ENCODE measurements at places on chromosomes 5 and 9. TPM values are rescaled to one million over a fixed set of nuclear protein-coding genes. Genes with fewer than 3 reads are reported as not detected.

GRCh38 chr5:87916320-87916719 lies 352.3 kb downstream of the TMEM161B start:
- H3K36me3 ChIP-seq, result no peaks in the 10 kb centered on the region
- no peak overlapping the region for H3K4me3 ChIP-seq
- no peaks in the 10 kb centered on the region for H3K4me1 ChIP-seq
- DNase-seq, result no peak
- no peaks in the 10 kb centered on the region for H3K27me3 ChIP-seq

DNA sequence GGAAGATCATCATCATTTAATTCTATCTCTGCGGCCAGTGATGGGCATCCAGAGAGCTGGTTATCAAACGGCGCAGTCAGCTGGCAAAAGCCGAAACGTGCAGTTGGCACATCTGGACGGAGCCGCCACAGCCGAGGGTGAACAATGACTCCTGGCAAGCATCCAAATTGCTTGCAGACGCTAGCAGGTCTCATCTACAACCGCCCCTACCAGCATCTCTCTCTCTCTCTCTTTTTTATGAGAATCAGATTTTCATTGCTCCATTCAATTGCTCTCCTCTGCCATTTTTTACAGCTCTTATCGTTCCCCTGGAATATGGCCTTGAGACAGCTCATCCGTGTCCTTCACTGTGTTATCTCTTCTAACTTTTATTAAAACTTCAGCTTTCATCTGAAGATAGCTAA lies 165.2 kb downstream of the MAPKAP1 start:
- H3K27ac ChIP-seq, result no peak overlapping the region
- H3K4me3 ChIP-seq, result no peak overlapping the region
- DNase-seq, result no peak
- peaks cover 2% of the 10 kb centered on the region for H3K4me1 ChIP-seq

Gene TRAF1
- total RNA-seq, result 124 TPM

Gene AQP7
- 0.36 TPM for total RNA-seq

DNA sequence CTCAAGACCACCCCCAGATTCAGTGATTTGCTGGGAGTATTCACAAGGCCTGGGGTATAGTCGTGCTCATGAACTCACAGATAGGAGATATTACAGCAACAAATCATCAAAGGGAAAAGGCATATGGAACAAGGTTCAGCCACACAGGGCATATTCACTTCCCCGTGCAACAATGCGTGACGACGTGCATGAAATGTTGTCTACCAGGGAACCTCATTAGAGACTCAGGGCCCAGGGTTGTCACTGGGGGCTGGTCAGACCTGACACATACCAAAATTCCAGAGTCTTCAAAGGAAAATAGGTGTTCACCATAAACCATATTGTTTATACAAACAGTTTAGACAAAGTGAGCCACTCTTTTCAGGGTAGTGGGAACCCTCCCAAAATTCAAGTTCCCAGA lies 212.4 kb downstream of the RFK start:
- H3K4me3 ChIP-seq, result no peak overlapping the region
- no peak for DNase-seq
- no peaks in the 10 kb centered on the region for H3K27me3 ChIP-seq
- H3K36me3 ChIP-seq, result peaks cover 16% of the 10 kb centered on the region
- H3K4me1 ChIP-seq, result peaks cover 7% of the 10 kb centered on the region
- H3K27ac ChIP-seq, result no peak overlapping the region

- H3K27me3 ChIP-seq, result no peaks in the 10 kb centered on the region
- no peaks in the 10 kb centered on the region for H3K4me1 ChIP-seq
- no peak overlapping the region for H3K27ac ChIP-seq
- H3K4me3 ChIP-seq, result no peak overlapping the region
These were observed 53.7 kb upstream of the IFNK start for GRCh38 chr9:27470291-27470856.

- no peak overlapping the region for H3K4me3 ChIP-seq
- DNase-seq, result no peak
- peaks cover 7% of the 10 kb centered on the region for H3K4me1 ChIP-seq
- peaks cover 28% of the 10 kb centered on the region for H3K36me3 ChIP-seq
- peak overlapping the region; percentile 25 for H3K27ac ChIP-seq
- H3K27me3 ChIP-seq, result no peaks in the 10 kb centered on the region
These were observed 51.1 kb downstream of the STARD4 start for GRCh38 chr5:111461255-111461671.

Gene RASGRF2
- total RNA-seq, result 7.6 TPM

DNA sequence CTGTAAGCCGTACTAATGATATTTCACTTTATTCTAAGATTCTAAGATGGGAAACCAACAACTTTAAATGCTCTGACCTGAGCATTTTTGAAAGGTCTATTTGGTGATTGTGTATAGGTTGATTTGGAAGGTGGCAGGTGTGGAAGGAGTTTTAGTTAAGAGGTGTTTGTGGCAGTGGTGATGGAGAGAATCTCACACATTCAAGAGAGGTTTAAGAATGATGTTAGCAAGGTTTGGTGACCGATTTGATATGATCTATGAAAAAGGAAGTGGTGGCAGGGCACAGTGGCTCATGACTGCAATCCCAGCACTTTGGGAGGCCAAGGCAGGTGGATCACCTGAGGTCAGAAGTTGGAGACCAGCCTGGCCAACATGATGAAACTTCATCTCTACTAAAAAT lies 319.2 kb upstream of the CD180 start:
- H3K4me3 ChIP-seq, result no peak overlapping the region
- no peak overlapping the region for H3K27ac ChIP-seq
- H3K36me3 ChIP-seq, result no peaks in the 10 kb centered on the region

- H3K27ac ChIP-seq, result no peak overlapping the region
- H3K4me1 ChIP-seq, result peaks cover 20% of the 10 kb centered on the region
- DNase-seq, result peak; percentile 71
- peaks cover 11% of the 10 kb centered on the region for H3K36me3 ChIP-seq
- H3K27me3 ChIP-seq, result peaks cover 62% of the 10 kb centered on the region
These were observed 2.9 kb upstream of the FOXD1 start for GRCh38 chr5:73451224-73452130.

Gene BARHL1
- not detected for total RNA-seq

DNA sequence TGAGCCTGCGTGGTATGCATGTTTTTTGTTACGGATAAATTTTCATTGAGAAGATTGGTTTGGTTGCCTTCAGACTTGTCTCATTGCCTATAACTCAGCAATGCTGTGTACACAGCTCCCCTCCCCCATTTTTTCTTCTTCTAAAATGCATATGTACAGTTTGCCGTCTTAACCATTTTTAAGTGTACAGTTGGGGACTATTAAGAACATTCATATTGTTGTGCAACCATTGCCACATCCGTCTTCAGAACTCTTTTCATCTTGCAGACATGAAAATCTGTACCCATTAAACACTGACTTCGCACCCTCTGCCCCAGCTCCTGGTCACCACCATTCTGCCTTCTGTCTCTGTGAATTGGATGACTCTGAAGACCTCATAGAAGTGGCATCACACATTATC lies 6.2 kb downstream of the EXOC3 start:
- H3K27me3 ChIP-seq, result no peaks in the 10 kb centered on the region
- no peak overlapping the region for H3K4me3 ChIP-seq
- no peak overlapping the region for H3K27ac ChIP-seq
- peaks cover 70% of the 10 kb centered on the region for H3K36me3 ChIP-seq
- DNase-seq, result no peak

- no peak overlapping the region for H3K27ac ChIP-seq
- DNase-seq, result no peak
- H3K4me1 ChIP-seq, result no peaks in the 10 kb centered on the region
- peaks cover 4% of the 10 kb centered on the region for H3K27me3 ChIP-seq
These were observed 76.0 kb downstream of the VAV2 start for GRCh38 chr9:133916159-133916541.

GRCh38 chr5:159913501-159913900 lies 2.8 kb upstream of the ADRA1B start:
- H3K36me3 ChIP-seq, result no peaks in the 10 kb centered on the region
- peaks cover 43% of the 10 kb centered on the region for H3K27me3 ChIP-seq
- H3K27ac ChIP-seq, result no peak overlapping the region
- H3K4me1 ChIP-seq, result peaks cover 10% of the 10 kb centered on the region

- no peak overlapping the region for H3K4me3 ChIP-seq
- peaks cover 20% of the 10 kb centered on the region for H3K4me1 ChIP-seq
- H3K27ac ChIP-seq, result no peak overlapping the region
- H3K36me3 ChIP-seq, result peaks cover 2% of the 10 kb centered on the region
These were observed 11.0 kb upstream of the GNPDA1 start for GRCh38 chr5:142023836-142024235.

Gene GPR150
- 0.82 TPM for total RNA-seq

GRCh38 chr9:100759215-100759614 lies 181.3 kb downstream of the CAVIN4 start:
- H3K27me3 ChIP-seq, result peaks cover 2% of the 10 kb centered on the region
- DNase-seq, result no peak
- H3K4me1 ChIP-seq, result no peaks in the 10 kb centered on the region
- H3K36me3 ChIP-seq, result no peaks in the 10 kb centered on the region
- no peak overlapping the region for H3K27ac ChIP-seq
- H3K4me3 ChIP-seq, result no peak overlapping the region
